ENCODE measurements at places on chromosomes 5 and 9. TPM values are rescaled to one million over a fixed set of nuclear protein-coding genes. Genes with fewer than 3 reads are reported as not detected.

SMIM33 gene
- not detected for total RNA-seq

HSPA4 gene
- 67.2 TPM for total RNA-seq

AJM1 gene
- total RNA-seq = 1.1 TPM

AGXT2 gene
- total RNA-seq = not detected

PCDHGA3 gene
- total RNA-seq = 5.1 TPM

GMCL2 gene
- not detected for total RNA-seq

NUTM2F gene
- total RNA-seq = not detected

ACSL6 gene
- not detected for total RNA-seq

SLC36A3 gene
- total RNA-seq = not detected

CAPSL gene
- total RNA-seq = not detected

STC2 gene
- total RNA-seq = 161 TPM

PDCD1LG2 gene
- 7.2 TPM for total RNA-seq

ADGRV1 gene
- not detected for total RNA-seq

STK32A gene
- 5.0 TPM for total RNA-seq

IL4 gene
- not detected for total RNA-seq

BHMT2 gene
- 3.2 TPM for total RNA-seq

ORM2 gene
- not detected for total RNA-seq

CCDC192 gene
- not detected for total RNA-seq

FABP6 gene
- total RNA-seq = not detected

PCDHA3 gene
- total RNA-seq = 0.10 TPM

PCDHB12 gene
- total RNA-seq = 0.56 TPM

CCDC171 gene
- 1.7 TPM for total RNA-seq

ZER1 gene
- 34.2 TPM for total RNA-seq

TMEM171 gene
- 0.19 TPM for total RNA-seq

SVEP1 gene
- 157 TPM for total RNA-seq

CXXC5 gene
- 57.5 TPM for total RNA-seq

FRMD3 gene
- total RNA-seq = 0.05 TPM

RRAGA gene
- 72.1 TPM for total RNA-seq

NIPAL4 gene
- total RNA-seq = 0.93 TPM

SLC6A18 gene
- not detected for total RNA-seq

CDH12 gene
- total RNA-seq = not detected

LYRM7 gene
- 6.7 TPM for total RNA-seq

RNF224 gene
- not detected for total RNA-seq

SOHLH1 gene
- total RNA-seq = not detected

CD74 gene
- total RNA-seq = 1.4 TPM

CDK9 gene
- total RNA-seq = 59.7 TPM

ODF2 gene
- 23.3 TPM for total RNA-seq

OGN gene
- total RNA-seq = 25.6 TPM

FBXO38 gene
- 58.9 TPM for total RNA-seq

GNA14 gene
- 2.2 TPM for total RNA-seq

PPP6C gene
- total RNA-seq = 21.2 TPM

TAF1L gene
- not detected for total RNA-seq

PCDHB16 gene
- total RNA-seq = 1.0 TPM

SOX30 gene
- not detected for total RNA-seq

NTRK2 gene
- 1.2 TPM for total RNA-seq

TPPP gene
- total RNA-seq = 0.06 TPM

CDX1 gene
- not detected for total RNA-seq

RASEF gene
- total RNA-seq = not detected

CDH6 gene
- 1.5 TPM for total RNA-seq

ASPN gene
- 11.6 TPM for total RNA-seq

All from cardiac ventricle fibroblast (primary cell).